ENCODE measurements at places on chromosomes 6 and 20.
A peak's percentile ranks its signal among the peaks of the same experiment; 100 is the strongest.

DNA sequence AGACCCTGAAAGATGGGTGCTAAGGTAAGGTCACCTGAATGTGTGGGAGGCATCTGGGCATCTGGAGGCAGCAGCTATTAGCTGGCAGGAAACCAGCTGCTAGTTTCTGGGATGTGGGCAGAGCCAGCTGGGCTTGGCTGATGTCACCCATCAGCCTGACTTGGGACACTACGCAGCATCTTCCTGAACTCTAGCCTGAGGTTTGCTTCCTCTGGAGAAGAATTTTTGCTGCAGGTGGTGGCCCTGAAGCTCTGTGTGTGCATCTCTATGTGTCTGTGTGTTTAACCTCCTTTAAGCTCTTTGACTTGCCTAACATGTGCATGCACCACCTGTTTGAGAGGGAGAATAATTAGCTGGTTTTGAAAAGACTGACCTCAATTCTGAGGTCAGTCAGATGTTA, 465.1 kb upstream of the CHD6 start:
- no peak for DNase-seq

DNA sequence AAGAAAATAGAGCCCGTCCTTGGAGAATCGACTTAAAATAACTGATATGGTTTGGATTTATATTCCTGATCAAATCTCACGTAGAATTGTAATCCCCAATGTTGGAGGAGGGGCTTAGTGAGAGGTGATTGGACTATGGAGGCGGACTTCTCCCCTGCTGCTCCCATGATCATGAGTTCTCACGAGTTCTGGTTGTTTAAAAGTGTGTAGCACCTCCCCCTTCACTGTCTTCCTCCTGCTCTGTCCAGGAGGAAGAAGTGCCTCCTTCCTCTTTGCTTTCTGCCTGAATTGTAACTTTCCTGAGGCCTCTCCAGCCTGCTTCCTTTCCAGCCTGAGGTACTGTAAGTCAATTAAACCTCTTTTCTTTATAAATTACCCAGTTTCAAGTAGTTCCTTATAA, 529.2 kb downstream of the HAO1 start:
- no peak for DNase-seq

DNA sequence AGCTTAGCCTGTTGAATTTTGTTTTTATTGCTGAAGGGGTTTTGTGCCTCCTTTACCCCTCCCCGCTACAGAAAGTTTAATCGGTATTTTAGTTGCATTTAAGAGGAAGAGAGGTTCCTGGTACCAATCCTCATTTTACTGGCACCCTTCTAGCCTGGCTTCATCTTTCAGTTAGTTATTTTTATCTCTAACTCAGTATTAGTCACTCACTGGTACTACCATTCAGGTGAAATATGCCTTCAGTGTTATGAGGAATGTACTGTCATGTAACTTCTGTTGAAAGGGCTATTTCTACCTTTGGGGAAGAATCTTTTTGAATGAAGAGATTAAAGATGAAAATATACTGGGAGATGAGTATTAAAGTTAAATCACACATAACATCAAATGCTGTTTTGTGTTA, 211.8 kb downstream of the CDKAL1 start:
- DNase-seq, result no peak

DNA sequence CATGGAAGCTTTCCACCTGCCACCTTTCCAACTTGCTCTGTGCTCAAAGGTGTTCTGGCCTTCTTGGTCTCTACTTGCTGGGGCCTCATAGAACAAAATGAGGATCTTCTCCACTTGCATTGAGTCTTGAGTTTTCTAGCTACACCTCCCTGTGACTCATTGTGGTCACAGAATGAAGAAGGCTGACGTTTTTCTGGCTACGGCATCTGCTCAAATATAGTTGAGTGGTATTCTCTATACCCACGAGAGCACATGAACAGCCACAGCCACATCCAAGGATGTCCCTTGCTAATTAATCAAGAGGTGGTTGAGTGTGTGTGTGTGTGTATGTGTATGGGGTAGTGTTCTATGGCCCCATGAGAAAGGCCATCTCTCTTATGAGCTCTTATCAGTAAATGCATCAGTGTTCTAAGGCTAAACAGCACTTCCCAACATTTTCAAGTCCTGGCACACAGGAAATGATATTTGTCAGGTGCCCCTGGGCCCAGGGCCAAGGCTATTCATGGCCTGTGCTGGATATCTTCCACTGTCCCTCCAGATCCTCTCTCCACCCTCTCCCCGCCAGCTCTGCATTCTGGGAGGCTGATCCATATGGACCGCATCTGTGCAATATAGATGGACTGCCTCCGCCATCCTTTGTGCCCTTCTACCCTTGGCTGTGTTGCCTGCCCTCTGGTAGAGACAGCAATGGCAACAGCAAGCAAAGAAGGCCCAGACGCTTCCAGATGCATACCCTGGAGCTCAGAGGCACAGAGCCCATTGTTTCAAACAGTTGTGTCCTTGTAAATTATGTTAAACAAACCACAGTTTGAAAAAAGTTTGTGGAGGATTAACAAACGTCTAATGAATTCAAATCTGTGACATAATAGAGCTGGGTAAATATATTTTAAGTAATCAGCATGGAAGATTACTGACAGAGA, 150.2 kb downstream of the LRFN2 start:
- DNase-seq, result no peak

DNA sequence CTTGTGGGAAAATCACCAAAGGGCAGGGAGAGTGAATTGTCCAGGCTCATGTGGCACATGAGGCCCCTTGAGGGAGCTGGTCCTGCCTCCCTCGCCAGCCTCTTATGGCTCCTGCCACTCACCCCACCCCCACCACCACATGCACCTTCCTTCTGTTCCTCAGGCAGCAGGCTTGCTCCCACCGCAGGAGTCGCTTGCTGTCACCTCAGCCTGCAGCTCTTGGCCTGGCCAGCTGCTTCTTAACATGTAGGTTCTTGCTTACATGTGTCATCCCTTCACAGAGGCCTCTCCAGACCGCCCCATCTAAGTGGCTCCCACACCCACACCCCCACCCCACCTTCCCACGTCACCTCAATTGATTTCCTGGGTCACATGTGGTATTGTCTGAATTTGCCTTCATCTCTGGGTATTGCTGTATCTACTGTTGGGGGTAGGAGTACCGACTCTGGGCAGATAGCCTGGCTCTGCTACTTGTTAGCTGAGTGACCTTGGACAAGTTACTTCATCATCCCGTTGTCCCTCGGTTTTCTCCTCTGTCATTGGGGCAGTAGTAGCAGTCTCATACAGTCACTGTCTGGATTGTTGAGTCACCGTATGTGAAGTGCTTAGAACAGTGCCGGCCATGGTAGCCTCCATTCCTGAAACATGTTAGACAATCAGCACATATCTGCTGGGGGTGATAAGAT, 41.7 kb downstream of the SLC9A8 start:
- no peak for DNase-seq

DNA sequence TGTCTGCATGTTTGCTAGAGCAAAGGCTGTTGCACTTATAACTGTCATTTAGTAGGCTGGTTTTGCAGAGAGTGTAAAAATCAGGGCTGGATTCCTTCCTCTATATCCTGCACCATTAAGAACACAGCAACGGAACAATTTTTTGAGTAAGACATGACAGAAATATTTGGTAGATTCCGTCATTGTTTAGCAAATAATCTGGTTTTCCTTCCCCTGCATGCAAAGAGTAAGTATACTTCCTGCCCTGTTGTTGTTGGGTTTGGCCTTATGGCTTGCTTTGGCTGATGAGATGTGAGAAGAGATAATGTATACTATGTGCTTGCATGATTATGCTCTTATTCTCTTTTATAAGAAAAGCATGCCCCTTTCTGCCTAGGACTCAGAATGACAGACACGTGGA, 23.8 kb downstream of the MANEA start:
- DNase-seq, result no peak

- peak; percentile 59 for DNase-seq
Observed at GRCh38 chr20:51306521-51307358, 235.8 kb downstream of the NFATC2 start.

- DNase-seq, result no peak
Observed at GRCh38 chr6:135182071-135183001, 1.2 kb downstream of the MYB start.

DNA sequence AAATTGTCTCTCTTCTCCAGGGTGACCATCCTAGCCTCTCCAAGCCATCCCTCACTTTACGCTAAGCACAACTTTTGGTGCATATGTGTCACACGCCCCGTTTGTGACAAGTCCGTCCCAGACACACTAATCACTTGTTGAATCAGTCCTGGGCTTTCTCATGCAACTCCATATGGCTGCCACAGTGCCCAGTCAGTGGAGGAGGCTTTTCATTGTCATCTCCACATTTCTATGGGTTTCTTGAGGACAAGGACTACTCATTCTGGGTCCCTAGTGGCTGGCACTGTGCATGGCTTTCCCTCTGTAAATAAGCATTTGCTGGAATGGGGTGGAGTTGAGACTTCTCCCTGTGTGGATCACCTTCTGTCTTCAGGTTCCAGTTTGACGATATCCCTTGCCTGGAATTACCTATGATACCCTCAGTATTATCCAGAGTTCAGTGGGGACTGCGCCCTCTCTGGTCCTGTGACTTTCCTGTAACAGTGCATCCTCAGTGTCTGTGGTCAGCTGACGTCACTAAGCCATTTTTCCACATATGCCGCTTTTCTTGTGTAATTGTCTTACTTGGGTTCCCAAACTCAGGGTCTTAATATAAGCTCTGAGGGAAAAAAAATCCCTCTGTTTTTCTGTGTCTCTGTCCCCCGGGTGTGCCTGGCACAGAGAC, 59.8 kb upstream of the MYL9 start:
- DNase-seq, result no peak

GRCh38 chr6:52493669-52494068, 73.5 kb downstream of the EFHC1 start:
- DNase-seq, result no peak

- no peak for DNase-seq
Observed at GRCh38 chr20:33709398-33709797, 10.7 kb downstream of the PXMP4 start.

- DNase-seq, result no peak
Observed at GRCh38 chr6:161074496-161075121, 83.0 kb downstream of the MAP3K4 start.

- DNase-seq, result no peak
Observed at GRCh38 chr6:168537540-168537884, 96.5 kb downstream of the SMOC2 start.

GRCh38 chr20:50585678-50586077, 75.5 kb downstream of the PTPN1 start:
- no peak for DNase-seq

DNA sequence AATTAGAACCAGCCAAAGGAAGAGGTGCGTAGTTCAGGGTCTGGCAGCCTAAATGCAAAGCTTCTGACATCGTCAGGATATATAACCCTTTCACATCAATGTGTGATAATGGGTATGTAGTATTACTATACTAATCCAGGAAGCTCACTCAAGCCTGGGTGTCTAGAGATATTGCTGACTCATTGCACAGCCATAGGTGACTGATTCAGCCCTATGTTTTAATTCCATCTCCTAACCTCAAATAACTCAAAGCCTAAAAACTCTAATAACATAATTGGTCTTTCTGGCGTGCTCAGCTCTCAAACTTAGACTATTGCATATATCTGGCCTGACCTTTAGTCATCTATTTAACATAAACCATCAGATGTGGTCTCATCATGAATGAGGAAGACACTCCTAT, 658.4 kb downstream of the TBC1D32 start:
- DNase-seq, result no peak

DNA sequence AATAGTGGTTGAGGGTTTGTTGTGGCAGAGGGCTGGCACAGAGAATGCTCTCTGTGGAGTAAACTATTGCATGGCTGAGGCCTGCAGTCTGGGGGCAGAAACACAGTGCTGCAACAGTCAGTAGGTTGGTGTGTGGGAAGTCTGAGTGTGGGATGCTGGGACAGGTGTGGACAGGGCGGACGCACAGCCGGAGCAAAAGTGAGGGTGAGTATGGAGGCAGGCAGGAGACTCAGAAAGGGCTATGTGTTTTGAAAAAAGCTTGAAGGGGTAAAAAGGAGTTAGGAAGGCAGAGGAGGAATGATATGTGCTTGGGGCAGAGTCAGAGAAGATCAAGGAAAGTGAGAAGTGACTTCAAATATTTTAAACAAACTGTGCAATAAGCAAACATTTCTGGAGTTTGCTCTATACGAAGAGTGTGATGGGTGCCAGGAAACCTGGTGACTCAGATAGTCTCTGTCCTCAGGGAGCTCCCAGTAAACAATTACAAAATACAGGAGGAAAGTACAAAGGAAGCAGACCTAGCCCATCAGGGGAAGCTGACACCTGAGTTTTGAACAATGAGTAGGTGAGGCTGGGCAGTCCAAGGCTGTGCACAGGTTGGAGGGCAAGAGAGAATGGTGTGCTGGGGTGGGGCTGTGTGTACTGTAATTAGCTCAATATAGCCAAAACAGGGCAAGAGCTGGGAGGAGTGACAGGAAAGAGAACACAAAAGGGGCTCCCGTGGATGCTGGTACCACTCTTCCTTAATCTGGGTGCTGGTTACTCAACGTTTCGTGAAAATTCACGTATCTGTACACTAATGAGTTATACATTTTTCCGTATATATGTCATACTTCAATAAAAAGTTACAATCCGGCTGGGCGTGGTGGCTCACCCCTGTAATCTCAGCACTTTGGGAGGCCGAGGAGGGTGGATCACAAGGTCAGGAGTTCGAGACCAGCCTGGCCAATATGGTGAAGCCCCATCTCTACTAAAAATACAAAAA, 55.2 kb downstream of the PIGU start:
- no peak for DNase-seq

DNA sequence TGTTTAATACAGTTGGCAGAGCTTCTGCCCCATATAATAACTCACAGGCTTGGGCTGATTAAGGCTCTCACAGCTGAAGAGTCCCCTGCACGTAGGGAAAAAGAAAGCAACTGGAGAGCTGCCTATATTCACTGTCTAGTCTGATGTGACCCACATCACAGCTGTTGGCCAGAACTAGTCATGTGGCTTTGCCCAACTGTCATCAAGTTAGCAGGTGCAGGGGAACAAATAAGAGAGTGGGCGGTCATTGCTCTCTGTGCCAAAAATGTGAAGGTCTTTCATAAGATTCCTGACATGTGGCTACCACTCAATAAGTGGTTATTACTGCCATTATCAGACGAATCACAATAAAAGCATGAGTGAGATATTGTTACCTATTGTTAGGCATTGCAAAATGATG, 665.2 kb downstream of the DOK5 start:
- DNase-seq, result no peak

- DNase-seq, result no peak
Observed at GRCh38 chr6:43248101-43248500, 4.8 kb downstream of the TTBK1 start.

- DNase-seq, result no peak
Observed at GRCh38 chr20:31981784-31982183, 13.8 kb downstream of the XKR7 start.

- DNase-seq, result no peak
Observed at GRCh38 chr6:26556263-26557070, 18.3 kb downstream of the HMGN4 start.

DNA sequence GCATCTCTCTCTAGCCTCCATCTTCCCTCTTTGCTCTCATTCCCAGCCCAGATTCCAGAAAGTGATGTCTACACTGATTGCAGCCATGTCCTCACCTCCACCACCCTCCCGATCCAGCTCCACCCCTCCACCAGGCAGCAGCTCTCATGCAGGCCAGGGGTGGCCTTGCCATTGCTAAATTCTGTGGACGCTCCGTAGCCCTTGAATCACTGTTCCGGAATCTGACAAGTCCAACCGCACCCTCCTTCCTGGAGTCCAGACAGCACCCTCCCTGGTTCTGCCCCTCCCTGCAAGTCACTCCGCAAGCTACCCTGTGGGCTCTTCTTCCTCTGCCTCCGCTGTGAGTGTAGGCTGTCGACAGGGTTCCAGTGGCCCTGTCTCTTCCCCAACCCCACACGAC, 26.2 kb downstream of the TNXB start:
- DNase-seq, result no peak

- no peak for DNase-seq
Observed at GRCh38 chr6:21527731-21528130, 65.8 kb upstream of the SOX4 start.
